ENCODE measurements at places on chromosomes 3 and 15.

DNA sequence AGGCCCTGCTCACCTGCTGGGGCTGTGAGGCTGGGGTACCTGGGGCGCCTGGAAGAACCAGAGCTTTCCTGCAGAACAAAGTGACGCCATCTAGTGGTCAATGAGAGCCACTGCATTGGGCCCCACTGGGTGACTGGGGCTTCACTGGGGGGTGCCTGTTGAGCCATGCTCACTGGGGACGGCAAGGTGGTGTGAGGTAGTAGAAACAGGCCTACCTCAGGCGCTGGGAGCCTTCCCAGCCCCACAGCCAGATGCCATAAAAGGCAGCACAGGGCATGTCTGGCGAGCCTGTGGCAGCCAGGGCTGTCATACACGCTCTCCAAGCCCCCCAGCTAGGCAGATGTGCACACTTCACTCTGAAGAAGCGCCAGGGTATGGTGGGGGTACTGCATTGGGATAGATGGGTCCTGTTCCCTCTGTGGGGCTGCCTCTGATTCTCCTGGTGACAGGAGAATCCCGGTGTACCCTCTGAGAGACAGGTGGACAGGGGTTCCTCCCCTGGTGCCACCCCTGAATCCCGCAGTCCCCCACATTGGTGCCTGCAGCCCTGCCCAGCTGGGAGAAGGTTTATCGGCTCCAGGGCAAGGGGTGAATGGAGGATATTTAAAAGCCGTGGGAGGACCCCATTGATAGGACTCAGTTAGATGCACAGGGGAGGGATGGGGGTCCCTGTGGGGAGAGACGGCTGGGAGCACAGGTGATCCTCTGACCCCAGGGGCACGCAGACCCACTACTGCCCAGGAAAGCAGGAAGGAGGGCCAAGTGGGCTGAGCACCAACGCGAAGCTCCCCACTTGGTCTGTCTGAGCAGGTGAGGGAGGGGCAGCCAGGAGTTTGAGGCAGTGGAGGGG, 178.8 kb downstream of the NSMCE3 start:
- DNase-seq = no peak

DNA sequence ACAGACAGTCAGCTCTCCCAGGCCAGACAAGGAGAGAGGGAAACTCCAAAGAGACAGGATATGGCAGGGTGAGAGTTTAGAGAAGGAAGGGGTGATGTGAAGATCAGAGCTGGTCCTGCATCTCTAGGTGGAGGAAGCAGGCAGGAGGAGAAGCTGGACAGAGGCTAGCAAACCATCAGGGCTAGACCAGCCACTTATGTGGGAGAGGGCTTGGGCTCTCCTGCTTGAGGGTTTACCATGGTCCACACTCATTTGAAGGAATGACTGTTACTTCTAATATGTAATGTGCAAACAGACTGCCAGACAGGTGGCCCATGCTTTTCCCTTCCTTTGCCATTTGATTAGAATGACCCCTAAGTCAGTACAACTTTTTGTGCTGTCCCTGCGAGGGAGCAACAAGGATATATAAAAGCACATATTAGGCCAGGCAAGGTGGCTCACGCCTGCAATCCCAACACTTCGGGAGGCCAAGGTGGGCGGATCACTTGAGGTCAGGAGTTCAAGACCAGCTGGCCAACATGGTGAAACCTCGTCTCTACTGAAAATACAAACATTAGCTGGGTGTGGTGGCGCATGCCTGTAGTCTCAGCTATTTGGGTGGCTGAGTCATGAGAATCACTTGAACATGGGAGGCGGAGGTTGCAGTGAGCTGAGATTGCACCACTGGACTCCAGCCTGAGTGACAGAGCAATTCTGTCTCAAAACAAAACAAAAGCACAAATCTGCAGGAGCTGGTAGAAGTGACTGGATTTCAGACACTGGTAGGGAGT, 41.0 kb upstream of the MANF start:
- peak; percentile 33 for DNase-seq

DNA sequence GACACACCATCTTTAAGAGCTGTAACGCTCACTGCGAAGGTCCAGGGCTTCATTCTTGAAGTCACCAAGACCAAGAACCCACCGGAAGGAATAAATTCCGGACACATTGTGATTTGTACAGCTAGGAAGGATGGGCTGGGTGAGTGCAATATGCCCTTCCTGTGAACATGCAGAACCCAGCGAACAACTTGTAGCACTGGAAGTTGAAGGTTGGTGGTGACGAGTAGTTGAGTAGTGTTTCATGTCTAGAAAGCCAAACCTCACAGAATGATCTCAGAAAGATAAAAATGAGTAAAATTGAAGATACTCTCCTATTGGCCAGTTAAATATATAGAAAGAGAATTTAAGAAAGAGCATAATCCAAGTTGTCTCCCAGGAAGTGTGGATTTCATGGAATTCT, 462.2 kb upstream of the CFAP20DC start:
- DNase-seq = no peak

- DNase-seq = no peak
Observed at GRCh38 chr3:61132062-61132461, 119.2 kb downstream of the FHIT start.

- DNase-seq = no peak
Observed at GRCh38 chr15:69090197-69090948, 70.1 kb upstream of the GLCE start.

DNA sequence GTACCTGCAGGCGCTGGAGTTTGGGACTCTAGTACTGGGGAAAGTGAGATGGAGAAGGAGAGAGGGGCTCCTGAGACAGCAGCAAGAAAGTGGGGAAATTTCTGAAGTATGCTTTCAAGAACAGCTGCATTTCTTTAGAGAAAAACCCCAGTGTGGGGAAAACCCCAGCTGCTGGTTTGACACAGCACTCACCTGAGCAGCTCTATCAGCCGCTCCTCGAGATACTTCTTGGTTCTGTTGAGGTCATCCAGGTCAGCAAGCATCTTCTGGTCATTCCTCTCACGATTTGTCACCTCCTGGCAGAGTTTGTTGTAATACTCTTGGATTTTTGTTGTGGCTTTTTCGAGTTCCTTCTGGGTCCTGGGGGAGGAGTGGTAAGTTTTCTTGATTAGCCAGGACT, 18.8 kb downstream of the CXCR6 start:
- DNase-seq = no peak

- DNase-seq = no peak
Observed at GRCh38 chr15:78263907-78264303, 457 bp upstream of the DNAJA4 start.

GRCh38 chr15:49331951-49332350, 91.1 kb upstream of the FGF7 start:
- no peak for DNase-seq

DNA sequence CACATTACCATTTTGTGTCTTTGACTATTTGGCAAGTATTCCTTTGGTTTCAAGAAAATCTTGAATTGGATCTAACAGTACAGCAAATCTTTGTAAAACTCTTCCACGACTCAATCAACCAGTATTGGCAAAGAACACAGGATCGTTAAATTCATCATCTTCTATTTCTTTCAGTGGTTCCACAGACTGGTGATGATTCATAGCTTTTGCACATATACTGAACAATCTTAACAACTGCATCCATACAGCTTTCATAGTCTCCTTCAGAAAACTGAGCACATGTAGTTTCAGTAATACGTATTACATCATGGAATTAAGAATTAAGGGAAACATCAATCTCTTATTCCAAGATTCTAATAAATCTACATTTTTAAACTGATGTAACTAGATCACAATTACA, 91.6 kb upstream of the LIPC start:
- DNase-seq = no peak

- peak; percentile 32 for DNase-seq
Observed at GRCh38 chr15:42035435-42035761, 14.6 kb upstream of the PLA2G4E start.

GRCh38 chr3:79367066-79367465, 400.7 kb downstream of the ROBO1 start:
- peak; percentile 52 for DNase-seq

DNA sequence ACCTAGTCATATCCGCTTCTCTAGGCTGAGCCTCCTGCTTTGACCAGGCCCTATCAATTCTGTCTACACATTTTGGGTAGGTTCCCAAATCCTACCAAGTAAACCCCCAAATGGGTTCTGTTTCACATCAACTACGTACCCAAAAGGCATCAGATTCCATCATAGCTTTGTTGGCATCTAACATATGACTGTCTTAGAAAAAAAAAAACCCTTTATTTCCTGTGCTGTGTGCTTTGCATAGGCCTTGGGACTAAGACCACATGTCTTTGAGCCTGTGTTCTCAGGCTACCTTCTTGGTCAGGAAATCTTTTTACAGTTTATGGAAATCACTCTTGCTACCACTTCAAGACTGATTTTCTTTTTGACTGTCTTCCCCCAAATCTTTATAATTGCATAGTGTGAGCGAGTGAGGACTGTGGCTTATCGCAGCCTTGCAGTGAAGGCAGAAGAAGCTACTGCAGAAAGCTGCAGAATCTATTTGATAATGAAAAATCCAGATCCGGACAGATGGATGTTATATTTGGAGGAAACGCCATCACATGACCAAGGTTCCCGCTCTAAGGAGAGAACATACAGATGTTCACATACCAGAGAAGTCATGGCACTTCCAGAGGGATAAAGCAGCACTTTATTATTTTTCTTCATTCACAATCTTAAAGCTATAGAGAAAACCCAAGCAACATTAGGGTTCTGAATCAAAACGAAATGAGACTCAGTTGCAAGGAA, 111.2 kb downstream of the EOMES start:
- DNase-seq = no peak

DNA sequence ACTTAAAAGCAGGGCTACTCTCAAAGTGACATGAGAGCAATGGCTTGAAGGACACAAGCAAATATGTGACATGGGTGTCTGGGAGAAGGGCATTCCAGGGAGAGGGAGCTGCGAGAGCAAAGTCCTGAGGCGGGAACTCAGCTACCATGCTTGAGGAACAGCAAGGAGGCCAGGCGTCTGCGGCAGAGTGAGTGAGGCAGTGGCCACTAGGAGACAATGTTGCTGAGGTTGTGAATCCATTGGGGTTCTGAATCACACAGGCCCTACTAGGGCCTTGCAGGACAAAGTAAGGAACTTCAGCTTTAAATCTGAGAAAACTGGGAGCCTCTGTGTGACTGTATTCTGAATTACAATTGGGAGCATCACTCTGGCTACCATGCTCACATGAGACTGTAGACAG, 94.1 kb upstream of the PRICKLE2 start:
- DNase-seq = no peak

DNA sequence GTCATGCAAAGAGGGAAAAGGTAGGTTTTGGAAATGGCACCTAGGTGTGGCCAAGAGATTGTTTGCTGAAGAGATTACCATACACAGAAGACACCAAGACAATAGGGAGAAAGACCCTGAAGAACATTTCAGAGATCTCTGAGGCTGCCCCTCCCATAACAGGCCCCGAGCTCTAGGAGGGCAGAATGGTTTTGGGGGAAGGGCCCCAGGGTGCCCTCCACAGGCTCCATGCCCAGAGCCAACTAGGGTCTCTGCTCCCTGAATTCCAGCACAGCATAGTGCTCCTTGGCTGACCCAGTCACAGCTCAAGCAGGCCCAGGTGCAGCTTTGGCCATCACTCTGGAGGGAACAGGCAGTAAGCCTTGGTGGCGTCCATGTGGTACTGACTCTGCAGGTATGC, 163.9 kb downstream of the RAB11A start:
- no peak for DNase-seq

DNA sequence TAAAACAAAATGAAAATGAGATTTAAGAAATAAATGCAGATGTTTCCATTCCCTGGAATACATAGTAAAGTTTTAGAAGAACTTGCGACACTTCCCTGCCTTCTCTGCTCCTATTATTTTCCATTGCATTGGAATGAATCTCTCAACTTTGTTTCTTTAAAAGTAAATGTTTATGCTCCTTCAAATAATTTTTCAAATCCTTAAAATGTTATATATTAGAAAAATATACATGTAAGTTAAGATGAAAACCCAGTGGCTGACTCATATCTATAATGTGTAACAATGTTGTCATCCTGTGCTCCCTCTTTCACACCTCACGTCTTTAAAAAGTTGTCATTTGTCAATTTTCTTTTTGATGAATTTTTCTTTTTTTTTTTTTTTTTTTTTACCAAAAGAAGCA, 3.6 kb downstream of the RBMS3 start:
- no peak for DNase-seq

DNA sequence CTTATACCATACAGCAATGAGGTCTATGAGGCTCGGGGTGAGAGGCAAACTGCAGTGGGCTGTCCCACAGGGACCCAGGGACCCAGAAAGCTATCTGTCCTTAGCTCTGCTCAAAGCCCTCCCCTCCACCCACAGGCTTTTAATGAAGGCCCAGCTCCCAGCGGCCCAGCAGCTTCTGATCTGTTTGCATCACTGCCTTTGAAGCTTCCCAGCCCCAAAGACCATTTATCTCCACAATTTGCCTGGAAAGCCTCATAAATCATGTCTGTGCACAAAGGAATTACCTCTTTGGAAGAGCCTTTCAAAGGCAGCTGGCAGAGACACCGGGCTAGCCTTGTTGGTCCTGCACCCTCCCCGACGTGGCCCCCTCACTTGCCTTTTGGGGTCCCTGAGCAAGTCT, 123.9 kb downstream of the RAB11A start:
- no peak for DNase-seq

DNA sequence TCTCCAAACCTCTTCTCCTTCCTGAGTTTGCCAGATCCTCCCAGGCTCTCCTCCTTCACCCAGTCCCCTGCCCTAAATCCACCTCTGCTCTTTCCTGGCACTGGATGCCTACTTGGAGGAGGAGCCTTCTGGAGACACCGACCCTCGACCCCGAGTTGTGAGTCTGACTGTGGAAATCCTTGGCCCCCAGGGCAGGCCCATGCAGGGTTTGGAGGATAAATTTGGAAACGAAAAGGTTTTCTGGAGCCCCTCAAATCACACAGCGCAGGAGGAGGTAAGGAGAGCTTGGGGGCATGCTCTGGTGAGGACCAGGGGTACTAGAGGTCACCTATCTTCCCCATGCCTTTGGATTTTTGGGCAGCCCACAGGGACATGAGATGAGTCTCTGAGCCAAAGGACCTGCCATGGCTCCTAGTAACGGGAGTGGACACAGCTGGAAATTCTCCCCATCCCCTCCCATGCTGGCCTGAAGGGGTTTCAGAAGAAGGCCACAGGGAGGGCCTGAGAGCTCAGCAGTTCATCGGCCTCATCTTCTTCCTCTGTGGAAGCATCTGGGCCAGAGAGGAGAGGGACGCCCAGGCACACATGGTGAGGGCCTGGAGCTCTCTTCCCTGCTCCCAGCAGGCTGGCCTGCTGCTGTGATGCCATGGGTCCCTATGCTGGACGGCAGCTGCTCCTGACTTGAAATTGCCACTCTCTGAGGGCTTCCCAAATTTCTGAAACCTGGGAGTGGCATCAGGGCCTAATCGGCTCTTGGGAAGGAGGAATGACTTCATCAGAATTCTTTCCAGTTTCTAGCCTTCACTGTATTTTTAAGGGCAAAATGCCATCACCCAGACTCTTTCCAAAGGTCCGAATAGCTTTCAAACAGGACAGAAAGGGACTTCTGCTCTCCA, 68.6 kb upstream of the ITGA11 start:
- no peak for DNase-seq

DNA sequence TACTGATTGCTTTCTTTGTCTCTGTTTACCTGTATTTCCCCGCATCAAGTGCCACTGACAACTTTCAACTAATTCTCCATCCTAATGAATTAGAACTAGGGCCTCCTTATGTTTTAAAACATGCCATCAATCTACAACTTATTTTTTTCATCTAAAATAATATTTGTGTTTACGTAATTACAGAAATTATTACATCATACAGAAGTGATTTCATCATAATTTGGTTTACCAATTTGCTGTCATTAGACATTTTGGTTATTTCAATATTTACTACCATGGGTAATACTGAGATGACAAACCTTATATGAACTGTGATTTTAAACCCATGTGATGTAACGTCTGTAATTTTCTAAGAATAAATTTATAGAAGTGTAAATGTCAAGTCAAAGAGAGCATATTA, 468.0 kb upstream of the IL12A start:
- DNase-seq = no peak

- no peak for DNase-seq
Observed at GRCh38 chr15:50363612-50364011, 8.6 kb upstream of the GABPB1 start.

All from HS-5 (cell line).